HCT116 (cell line): ENCODE measurements at places on chromosomes 3 and 15. TPM values are rescaled to one million over a fixed set of nuclear protein-coding genes. Genes with fewer than 3 reads are reported as not detected.

Gene CELSR3
- 7.8 TPM for total RNA-seq

Gene GLDN
- total RNA-seq, result 3.0 TPM

Gene SLC35G2
- 3.3 TPM for total RNA-seq

Gene MIX23
- total RNA-seq, result 76.2 TPM

Gene HRG
- total RNA-seq, result 0.42 TPM

Gene CMTM7
- total RNA-seq, result 62.6 TPM

Gene ARF4
- total RNA-seq, result 112 TPM

Gene MYRIP
- 0.44 TPM for total RNA-seq

Gene GRK7
- total RNA-seq, result not detected

Gene NAALADL2
- 2.9 TPM for total RNA-seq

Gene CPNE9
- 0.98 TPM for total RNA-seq

Gene HHATL
- 0.52 TPM for total RNA-seq

Gene C3orf80
- 2.4 TPM for total RNA-seq

Gene PIF1
- 34.9 TPM for total RNA-seq

Gene CLDND1
- 472 TPM for total RNA-seq

Gene TMEM212
- total RNA-seq, result not detected

Gene DUOXA2
- not detected for total RNA-seq

Gene GNB5
- 27.6 TPM for total RNA-seq

Gene EFHB
- 0.30 TPM for total RNA-seq

Gene MEX3B
- 1.9 TPM for total RNA-seq

Gene A4GNT
- not detected for total RNA-seq

Gene IGF2BP2
- total RNA-seq, result 135 TPM

Gene ARHGEF3
- total RNA-seq, result 18.1 TPM

Gene UMPS
- 41.3 TPM for total RNA-seq

Gene TRPM1
- total RNA-seq, result not detected

Gene CD200R1
- total RNA-seq, result not detected

Gene DUOX2
- 0.44 TPM for total RNA-seq

Gene CADM2
- not detected for total RNA-seq

Gene XCR1
- not detected for total RNA-seq

Gene SLC28A1
- not detected for total RNA-seq

Gene EPB42
- not detected for total RNA-seq

Gene CCDC191
- 4.1 TPM for total RNA-seq

Gene KIF7
- total RNA-seq, result 0.12 TPM

Gene ZNF501
- 0.12 TPM for total RNA-seq
